ENCODE measurements at places on chromosomes 5 and 9.

DNA sequence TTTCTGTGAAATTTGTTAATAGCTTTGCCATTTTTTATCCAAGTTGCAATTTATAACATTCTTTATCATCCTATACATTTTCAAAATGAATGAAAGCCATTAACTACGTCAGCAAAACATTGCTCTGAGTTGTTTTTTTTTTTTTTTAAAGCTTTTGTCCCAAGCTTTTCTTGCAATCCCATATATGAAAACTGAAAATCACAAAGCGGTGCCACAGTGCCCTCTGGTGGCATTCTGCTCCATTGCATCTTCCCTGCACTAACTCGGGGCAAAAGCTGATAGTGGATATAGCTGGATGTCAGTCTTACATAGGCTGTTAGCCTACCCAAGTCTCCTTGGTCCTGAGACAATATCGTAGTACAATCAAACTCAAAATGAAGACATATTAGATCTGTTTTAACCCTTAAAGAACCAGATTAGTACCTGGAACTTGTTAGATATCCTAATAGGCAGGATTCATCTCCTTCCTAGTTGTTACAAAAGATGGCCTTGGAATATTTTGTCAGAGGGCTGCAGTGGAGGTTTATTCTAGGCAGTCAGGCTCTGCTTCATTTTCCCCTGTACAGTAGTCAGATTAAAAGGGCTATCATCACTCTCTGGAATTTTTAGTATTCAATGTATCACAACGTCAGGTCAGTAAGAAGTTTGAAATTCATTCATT is 669.9 kb downstream of the PTPRD start:
- DNase-seq, result no peak

- DNase-seq, result no peak
Measured at GRCh38 chr9:13587571-13587970, 308.1 kb upstream of the MPDZ start.

DNA sequence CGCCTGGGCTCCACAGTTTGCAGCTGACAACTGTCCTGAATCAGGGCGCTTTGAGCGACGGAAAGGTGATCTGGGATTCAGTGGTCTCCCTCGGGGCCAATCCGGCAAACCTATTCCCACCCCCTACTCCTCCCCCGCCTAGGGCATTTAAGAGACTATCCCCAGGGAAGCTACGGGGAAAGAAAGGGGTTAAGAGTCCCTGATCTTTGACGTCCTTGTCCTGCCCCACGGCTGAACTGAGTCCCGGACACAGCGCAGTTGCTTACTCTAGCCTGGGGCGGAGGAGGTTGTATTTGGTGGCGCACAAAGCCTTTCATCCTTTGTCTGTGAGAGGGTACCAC is 3.4 kb downstream of the RORB start:
- DNase-seq, result no peak

- DNase-seq, result no peak
Measured at GRCh38 chr5:92713335-92713743, 867.7 kb downstream of the NR2F1-AS1 start.

- no peak for DNase-seq
Measured at GRCh38 chr9:88023001-88023400, 48.7 kb upstream of the CDK20 start.

DNA sequence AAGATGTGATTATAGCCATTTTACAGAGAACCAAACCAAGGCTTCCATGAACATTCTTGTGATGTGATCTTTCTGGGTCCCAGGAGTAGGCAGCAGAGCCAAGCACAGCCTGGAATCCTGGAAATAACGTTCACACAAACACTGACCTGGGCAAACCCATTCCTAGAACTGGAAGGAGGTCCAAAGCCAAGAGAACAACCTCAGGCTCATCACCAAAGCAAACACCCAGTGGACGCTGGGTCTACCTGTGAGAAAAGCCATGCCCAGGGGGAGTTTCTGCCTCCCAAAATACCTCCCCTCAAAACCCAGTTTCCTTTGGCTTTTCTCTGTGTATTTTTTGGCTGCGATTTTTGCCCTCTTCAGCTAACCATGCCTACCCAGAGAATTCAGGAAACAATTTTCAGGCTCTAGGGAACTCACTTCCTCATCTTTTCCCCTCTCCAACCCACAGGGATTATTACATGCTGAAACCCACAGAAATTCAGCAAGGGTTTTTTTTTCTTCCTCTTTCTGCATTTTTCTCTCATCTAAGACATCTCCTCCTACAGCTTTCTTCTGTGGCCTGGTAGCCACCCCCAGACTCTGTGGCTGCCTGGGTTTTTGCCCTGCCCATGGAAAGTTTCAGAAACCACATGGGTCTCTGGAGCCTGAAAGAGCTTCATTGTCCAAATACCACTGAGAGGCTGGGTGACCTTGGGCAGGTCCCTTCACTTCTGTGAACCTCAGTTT is 75.0 kb downstream of the TNC start:
- no peak for DNase-seq

- no peak for DNase-seq
Measured at GRCh38 chr9:74887041-74887980, at the start of gene TRPM6. Gene TRPM6 (minus strand): TSS chr9:74887921. CDS start chr9:74887856, 65 bp downstream.

DNA sequence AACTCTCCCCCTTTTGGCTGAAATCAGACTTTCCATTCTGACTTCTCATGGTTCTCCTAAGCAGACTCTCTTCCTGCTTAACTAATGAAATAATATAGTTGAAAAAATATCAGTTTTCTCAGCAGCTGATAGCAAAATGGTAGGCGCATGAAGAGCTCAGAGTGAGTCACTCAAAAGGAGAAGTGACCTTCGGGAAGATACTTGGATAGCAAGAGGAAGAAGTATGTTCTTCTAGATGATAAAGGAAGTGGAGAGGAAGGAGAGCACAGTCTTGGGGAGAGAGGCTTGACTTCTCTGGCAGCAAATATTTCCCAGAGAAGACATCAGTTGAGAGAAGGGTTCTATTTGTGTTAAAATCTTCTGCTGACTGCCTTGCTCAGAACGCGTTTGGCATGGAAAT is 101.5 kb downstream of the TAF11L14 start:
- DNase-seq, result no peak
